ENCODE measurements at places on chromosomes 7 and 10.
A peak's percentile ranks its signal among the peaks of the same experiment; 100 is the strongest.

DNA sequence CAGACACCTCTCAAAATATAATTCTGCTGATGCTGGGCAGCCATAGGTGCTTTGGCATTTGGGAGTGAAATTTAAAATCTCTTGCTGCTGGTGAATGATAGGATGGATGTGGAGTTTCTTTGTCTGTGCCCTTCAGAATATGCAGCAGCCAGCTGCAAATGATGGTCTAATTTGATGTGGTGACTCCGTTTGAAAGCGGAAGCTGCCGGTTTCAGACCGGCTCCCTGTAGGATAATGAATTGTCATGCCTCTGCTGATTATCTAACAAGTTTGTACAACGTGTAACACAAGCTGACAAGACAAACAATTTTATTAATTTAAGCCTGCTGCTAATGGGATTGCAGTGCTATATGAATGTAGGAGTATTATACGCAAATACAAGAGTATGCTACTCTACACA, 103.5 kb downstream of the SND1 start:
- peak; percentile 41 for DNase-seq

- DNase-seq, result no peak
Measured at GRCh38 chr10:14016011-14016536, 314.6 kb downstream of the FRMD4A start.

GRCh38 chr7:560966-561630, 41.5 kb upstream of the PDGFA start:
- no peak for DNase-seq

- no peak for DNase-seq
Measured at GRCh38 chr7:127154958-127155357, 97.8 kb downstream of the GRM8 start.

- DNase-seq, result no peak
Measured at GRCh38 chr7:155871211-155871610, 58.9 kb upstream of the SHH start.

GRCh38 chr7:28293527-28293835, 112.9 kb upstream of the JAZF1 start:
- no peak for DNase-seq

DNA sequence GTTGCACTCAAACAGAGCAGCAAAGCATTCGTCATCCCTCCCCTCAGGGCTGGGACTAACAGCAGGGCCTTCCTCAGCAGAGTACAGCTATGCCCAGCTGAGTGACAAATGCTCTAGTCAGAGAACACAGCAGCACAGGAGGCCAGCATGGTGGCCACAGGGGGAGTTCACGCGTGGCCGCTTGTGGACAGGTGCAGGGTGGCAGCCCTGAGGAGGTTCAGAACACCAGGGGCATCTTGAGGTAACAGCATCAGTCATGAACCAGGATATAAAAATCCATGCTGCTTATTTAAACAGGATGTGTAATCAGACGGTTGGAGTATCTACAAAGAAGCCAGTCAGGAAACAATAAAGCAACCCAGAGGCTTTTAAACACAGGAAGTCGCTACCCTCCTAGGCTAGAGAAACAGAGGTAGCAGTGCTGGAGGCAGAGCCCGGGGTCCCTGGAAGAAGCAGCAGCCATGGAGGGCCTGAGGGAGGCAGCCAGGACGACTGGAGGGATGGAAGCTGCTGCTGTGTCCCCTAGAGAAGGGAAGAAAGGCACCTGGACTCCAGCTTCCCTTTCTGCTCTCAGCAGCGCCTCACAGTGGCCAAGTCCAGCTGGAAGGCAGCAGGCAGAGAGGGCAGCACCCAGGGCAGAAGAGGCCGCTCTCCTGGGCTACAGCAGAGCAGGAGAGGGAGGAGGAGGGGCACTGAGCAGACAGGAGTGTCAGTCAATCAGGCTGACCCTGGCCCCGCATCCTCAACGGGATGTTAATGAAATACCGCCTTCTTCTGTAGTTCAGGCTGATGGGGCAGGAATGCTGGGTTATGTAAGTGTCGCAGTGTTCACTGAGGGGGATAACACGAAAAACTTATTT, 70.8 kb upstream of the UCN3 start:
- DNase-seq, result peak; percentile 49

DNA sequence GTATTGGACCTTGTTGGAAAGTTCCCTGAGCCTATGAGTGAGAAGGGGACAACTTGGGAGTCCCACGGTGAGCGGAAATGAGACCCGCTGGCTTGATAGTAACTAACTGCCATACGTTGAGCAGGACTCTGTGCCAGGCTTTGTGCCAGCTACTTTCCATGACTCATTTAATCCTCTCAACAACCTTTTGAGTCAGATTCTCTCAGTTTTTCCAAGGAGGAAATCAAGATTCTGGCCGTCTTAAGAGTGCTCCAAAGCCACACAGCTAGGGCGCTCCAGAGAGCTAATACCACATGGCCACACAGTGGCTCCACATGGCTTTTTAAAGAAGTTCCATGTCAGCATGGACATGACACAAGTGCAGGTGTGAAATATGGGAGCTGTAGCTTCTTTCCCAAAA, 55.7 kb downstream of the NOD1 start:
- no peak for DNase-seq

DNA sequence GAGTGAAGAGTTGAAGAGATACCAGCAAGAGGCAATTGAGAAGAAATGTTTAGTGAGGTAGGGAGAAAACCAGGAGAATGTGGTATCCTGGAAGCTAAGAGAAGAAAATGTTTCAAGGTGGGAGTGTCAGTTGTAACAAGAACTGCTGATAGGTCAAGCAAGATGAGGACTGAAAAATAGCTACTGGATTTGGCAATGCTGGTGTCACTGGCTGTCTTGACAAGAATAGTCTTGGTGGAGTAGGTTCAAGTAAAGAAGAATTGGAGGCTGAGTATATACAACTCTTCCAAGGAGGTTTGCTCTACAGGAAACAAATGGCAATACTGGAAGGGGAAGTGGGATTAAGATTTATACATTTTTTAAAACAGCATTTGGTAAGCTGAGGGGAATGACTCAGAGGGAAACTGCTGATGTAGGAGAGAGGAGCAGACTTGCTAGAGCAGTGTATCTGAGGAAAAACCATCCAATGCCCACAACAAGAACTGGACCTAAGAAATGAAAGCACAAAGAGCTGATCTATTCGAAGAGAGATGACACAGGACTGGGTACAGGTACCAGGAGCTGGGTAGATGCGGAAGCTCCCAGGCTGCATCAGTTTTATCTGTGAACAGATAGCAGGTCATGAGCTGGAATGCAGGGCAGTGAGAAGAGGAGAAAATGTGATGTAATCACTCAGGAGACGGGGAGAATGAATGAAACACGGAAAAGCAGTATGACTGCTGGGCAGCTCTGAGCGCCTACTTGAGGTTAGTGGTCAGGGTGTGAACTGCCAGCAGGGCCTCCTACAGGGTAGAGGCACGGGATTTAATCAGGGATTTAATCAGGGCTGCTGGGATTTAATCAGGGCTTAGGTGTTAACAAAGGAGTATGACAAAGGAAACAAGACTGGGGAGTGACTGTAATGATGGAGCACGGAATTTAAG, 34.5 kb downstream of the FAM25A start:
- no peak for DNase-seq

GRCh38 chr7:70694434-70694970, 437.4 kb upstream of the GALNT17 start:
- no peak for DNase-seq

DNA sequence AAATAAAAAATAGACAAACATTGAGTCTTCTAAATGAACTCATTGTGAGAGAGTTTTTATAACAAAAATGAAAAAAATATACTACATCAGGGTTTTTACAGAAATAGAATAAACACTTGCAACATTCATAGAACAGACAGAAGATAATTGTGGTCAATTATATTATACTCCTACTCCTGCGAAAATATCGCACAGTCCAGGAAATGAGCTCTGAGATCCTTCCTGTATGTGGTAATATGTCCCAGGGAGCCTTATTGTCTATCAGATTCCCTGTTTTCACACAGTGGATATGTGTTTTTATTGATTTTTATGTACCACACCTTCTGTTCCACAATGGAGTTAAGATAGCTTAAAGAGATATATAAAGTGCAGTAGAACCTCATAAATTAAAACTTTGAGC, 27.5 kb upstream of the RELN start:
- DNase-seq, result no peak

GRCh38 chr7:29255906-29256692, 61.5 kb downstream of the CHN2 start:
- DNase-seq, result no peak

DNA sequence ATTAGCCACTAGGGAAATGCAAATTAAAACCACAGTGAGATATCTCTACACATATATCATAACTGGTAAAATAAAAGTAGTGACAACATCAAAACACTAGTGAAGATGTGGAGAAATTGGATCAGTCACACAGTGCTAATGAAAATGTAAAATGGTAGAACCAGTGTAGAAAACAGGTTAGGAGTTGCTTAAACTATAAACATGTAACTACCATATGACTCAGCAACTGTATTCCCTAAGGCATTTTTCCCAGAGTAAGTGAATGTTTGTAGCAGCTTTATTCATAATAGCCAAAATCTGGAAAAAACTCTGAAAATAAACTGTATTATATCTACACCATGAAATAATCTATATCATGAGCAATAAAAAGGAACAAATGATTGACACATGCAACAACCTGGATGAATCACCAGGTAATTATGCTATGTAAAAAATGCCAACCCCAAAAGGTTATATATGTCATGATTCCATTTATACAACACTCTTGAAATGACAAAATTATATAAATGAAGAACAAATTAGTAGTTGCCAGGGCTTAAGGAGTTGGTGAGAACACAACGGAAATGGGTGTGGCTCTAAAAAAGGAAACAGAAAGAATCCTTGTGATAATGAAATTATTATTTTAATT, 22.8 kb downstream of the SLC25A40 start:
- DNase-seq, result no peak

DNA sequence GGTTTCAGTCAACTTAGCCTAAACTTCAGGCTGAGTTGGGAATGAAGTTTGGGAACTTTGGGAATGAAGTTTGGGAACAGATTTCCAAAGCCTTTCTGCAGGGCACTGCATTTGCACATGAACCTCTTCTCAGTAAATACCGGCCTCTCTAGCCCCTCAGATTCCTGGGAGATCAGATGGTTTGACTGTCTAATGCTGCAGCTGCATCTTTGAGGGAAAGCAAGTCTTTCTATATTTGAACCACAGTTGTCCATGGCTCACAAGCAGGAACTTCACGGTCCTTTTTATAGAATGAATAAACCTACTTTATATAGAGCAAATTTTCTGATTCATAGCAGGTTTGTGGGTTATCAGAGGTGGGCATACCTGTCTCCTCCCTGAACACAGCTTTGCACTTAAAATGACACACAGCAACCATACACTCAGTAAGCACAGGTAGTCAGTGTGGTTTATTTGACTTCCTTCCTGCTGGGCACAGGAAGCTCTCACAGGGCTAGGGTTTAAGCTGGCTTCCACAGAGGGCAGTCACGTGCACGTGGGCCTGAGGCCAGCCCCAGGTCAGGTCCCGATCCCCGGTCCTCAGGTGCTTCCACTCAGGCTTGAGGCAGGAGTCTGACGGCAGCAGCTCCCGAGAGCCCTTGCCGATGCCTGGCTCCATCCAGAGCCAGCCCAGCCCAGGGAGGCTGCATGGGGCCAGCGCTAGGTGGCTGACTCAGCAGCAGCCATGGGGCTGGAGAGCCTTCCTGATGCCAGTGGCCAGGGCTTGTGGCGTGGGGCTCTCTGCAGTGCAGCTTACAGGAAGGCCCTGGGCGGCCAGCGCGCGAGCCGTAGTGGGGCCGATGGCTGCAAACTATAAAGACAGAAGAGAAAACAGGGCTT, 12.8 kb upstream of the MMP21 start:
- DNase-seq, result no peak

DNA sequence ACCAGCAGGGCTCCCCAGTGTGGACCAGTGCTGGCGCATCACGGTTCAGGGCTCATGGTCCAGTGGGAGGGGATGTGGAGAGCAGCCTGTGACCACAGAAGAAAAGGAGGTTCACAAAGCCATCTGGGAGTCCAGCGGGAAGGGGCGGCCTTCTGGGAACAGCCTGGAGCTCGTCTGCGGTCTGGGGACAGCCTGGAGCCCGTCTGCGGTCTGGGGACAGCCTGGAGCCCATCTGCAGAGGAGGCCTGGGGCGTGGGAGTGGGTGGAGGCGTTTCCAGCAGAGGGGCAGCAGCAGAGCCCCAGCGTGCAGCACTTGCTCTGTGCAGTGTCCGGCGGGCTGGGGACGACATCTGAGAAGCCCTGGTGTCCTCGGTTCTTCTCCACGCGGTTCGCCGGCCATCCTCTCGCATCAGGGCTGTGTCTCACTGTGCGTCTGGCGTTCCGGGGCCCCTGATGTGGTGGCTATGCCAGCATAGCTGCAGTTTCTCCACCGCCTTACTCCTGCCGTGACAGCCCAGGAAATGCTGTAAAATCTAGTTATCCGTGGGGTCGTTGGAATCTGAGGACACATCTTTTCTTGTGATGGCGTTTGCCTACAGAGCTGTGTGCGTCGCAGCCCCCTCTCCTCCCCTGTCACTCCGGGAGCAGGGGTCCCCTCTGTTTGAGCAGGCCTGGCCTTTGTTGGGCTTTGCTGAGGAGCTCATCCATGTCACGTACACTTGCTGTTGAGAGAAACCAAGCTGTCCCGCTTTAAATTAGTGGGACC, 104.6 kb downstream of the INPP5A start:
- DNase-seq, result no peak

GRCh38 chr7:136857573-136857972, 10.9 kb upstream of the CHRM2 start:
- no peak for DNase-seq

- no peak for DNase-seq
Measured at GRCh38 chr10:33395201-33395600, 60.7 kb upstream of the NRP1 start.

DNA sequence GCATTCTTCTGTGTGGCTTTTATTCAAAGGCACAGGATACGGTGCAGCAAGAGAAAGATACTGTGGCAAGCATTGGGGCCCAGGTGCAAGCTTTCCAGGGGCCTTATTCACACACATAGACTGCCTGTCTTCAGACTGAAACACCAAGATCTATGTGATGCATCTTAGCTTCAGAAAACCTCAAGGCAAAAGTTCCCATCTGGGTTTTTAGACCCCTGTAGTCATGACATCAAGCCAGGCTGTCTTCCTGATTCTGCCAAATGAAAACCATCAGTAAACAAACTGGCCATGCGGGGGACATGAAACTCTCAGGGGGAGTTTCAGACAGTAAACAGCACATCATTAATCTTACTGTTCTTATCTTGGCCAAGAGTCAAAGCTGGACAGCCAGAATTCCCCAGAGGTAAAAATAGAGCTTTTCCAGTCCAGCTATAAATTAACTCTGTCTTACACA, 9.8 kb downstream of the AGBL3 start:
- DNase-seq, result no peak

DNA sequence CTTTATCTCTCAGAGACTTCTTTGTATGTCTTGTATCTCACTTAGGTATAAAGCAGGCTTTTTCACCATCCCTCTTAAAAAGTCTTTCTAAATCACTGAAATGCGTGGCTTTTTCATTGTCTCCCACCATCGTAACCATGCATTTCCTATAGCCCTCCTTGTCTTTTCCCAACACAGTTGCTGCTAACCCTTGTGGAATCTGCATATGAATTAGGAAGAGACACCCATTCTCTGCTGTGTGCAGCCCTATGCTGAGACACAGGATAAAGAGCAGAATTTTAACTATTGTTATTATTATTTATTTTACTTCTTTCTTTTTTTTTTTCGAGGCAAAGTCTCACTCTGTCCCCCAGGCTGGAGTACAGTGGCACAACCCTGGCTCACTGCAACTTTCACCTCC, 804.3 kb upstream of the COBL start:
- DNase-seq, result no peak

GRCh38 chr10:99330347-99330924, 1.3 kb downstream of the CNNM1 start:
- DNase-seq, result no peak

GRCh38 chr10:75648351-75648750, 216.9 kb downstream of the LRMDA start:
- no peak for DNase-seq

- DNase-seq, result no peak
Measured at GRCh38 chr10:94137747-94138146, 144.0 kb downstream of the PLCE1 start.
